ENCODE measurements at places on chromosomes 1 and 21. TPM values are rescaled to one million over a fixed set of nuclear protein-coding genes. Genes with fewer than 3 reads are reported as not detected.

SFN gene
- total RNA-seq = 4.0 TPM

SPRR2F gene
- total RNA-seq = 1.0 TPM

NCMAP gene
- 0.21 TPM for total RNA-seq

RHCE gene
- total RNA-seq = not detected

ZNF124 gene
- 35.6 TPM for total RNA-seq

FAM20B gene
- total RNA-seq = 36.6 TPM

DNA sequence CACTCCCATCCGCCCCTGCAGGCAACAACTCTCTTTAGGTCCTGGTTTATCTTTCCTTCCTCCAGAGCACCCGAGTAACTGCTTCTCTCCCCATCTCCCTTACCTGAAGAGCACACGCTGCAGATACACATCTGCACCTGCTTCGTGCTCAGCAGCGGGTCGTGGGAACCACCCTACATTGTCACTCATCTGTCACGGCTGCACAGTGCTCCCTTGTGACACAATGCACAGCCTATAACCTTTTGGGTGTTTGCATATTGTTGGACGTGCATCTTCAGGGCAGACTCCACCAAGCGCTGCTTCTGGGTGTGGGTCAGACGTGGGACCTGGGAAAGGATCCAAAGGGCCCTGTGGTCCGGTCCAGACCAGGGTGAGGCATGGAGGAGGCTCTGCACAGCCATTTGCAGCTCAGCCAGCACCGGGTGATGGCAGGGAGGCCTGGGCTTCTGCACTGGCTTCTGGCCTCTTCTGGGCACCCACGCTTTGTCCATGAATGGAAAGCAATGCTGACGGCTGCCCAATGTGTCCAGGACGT lies 42.5 kb downstream of the WDR4 start:
- DNase-seq = no peak
- H3K27ac ChIP-seq = no peak overlapping the region
- H3K4me3 ChIP-seq = no peak overlapping the region
- H3K27me3 ChIP-seq = no peaks in the 10 kb centered on the region

DNA sequence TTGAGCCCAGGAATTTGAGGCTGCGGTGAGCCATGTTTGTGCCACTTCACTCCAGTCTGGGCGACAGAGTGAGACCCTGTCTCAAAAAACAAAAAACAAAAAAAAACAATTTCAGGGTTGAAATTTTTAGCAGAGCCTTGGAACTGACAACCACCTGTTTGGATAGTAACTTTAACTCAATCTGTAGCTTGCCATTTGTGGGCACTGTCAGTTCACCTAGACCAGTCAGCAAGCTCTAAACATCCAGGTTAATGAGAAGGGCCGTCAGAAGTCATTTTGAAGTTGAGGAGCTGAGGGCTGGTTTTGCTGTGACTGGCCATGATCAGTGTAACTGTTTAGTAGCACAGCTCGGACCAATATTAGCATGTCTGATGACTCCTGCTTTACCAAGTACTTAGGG lies 8.4 kb downstream of the TRAPPC10 start:
- H3K36me3 ChIP-seq = no peaks in the 10 kb centered on the region
- peaks cover 6% of the 10 kb centered on the region for H3K4me1 ChIP-seq
- H3K27ac ChIP-seq = no peak overlapping the region

DNA sequence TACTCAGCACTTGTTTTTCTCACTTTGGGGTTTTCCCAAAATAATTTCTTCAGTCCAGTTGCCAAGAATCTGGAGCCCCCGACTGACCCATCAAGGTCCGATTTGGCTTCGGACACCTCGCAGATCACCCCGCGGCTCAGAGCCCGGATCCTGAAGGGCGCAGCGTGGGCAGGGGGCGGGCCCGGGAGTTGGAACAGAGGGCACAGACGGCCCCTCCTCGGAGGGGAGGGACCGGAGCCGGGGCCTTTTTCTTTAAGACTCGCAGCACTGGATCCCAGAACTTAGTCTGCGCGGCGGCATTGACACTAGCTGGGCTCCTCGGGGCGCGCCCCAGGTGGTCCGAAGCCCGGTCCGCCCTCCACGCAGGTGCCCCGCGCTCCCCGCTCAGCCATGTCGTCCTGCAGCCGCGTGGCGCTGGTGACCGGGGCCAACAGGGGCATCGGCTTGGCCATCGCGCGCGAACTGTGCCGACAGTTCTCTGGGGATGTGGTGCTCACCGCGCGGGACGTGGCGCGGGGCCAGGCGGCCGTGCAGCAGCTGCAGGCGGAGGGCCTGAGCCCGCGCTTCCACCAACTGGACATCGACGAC lies at the start of gene CBR3:
Gene CBR3 (plus strand): TSS at position 277 of the 588 bp plus-strand sequence. CDS start 114 bp downstream, at position 391.
- peaks cover 28% of the 10 kb centered on the region for H3K27me3 ChIP-seq
- H3K4me3 ChIP-seq = peak within 1 kb of the TSS; percentile 60
- peaks cover 11% of the 10 kb centered on the region for H3K4me1 ChIP-seq

DNA sequence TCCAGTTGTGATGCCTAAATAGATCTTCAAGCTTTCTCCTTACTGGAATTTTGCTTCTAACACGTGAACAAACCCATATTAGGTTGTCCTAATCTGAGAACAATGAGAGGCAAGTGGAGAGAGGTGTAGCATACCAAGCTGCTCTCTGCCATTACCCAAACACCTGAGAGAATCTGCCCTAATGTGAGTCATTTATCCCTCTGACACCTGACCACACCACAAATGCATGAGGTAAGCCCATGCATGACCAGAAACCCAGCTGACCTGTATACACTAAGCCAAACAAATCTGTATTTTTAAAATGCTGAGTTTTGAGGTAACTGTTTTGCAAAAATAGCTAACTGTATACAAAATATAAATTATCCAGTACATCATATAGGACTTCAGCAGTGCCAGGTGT lies 1458.1 kb upstream of the B3GALT2 start:
- DNase-seq = no peak
- no peaks in the 10 kb centered on the region for H3K4me1 ChIP-seq
- H3K4me3 ChIP-seq = no peak overlapping the region
- H3K27me3 ChIP-seq = no peaks in the 10 kb centered on the region

- peak overlapping the region; percentile 11 for H3K4me3 ChIP-seq
- no peak overlapping the region for H3K27ac ChIP-seq
- DNase-seq = no peak
- no peaks in the 10 kb centered on the region for H3K4me1 ChIP-seq
These were observed 6.7 kb upstream of the WNT2B start for GRCh38 chr1:112501810-112502641.

- no peak for DNase-seq
- no peak overlapping the region for H3K27ac ChIP-seq
- no peaks in the 10 kb centered on the region for H3K27me3 ChIP-seq
- H3K4me3 ChIP-seq = no peak overlapping the region
- H3K4me1 ChIP-seq = no peaks in the 10 kb centered on the region
These were observed 2.3 kb upstream of the CLEC20A start for GRCh38 chr1:178498896-178499675.

DNA sequence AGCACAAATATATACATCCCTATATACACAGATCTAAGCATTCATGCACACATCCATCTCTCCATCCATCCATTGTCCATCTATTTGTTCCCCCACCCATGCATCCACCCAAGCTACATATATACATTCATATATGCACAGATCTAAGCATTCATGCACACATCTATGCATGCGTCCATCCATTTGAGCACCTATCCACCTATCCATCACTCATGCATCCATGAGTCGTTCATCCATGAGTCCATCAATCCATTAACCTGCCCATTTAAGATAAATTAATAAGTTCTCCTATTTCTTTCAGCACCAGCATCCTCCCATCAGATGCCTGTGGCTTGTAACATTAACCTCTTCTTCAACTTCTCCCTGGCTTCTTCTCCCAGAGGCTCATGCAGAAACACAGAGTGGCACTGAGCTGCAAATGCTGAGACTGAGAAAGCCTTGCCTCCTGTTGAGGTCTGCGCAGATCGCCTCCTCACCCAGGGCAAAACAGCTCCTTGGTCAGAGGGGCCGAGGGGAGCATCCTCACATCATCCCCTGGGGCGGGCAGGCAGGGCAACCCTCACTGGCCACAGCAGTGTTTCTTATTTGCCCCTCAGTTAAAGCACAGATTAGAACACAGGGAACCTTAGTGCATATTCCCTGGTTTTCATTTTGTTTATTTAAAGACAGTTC lies 17.4 kb upstream of the PDE9A start:
- H3K36me3 ChIP-seq = no peaks in the 10 kb centered on the region
- H3K27me3 ChIP-seq = no peaks in the 10 kb centered on the region
- peaks cover 8% of the 10 kb centered on the region for H3K4me1 ChIP-seq

- no peaks in the 10 kb centered on the region for H3K36me3 ChIP-seq
- H3K27me3 ChIP-seq = no peaks in the 10 kb centered on the region
- no peak overlapping the region for H3K4me3 ChIP-seq
- no peak for DNase-seq
These were observed 124.7 kb downstream of the TYW3 start for GRCh38 chr1:74857676-74858075.

DNA sequence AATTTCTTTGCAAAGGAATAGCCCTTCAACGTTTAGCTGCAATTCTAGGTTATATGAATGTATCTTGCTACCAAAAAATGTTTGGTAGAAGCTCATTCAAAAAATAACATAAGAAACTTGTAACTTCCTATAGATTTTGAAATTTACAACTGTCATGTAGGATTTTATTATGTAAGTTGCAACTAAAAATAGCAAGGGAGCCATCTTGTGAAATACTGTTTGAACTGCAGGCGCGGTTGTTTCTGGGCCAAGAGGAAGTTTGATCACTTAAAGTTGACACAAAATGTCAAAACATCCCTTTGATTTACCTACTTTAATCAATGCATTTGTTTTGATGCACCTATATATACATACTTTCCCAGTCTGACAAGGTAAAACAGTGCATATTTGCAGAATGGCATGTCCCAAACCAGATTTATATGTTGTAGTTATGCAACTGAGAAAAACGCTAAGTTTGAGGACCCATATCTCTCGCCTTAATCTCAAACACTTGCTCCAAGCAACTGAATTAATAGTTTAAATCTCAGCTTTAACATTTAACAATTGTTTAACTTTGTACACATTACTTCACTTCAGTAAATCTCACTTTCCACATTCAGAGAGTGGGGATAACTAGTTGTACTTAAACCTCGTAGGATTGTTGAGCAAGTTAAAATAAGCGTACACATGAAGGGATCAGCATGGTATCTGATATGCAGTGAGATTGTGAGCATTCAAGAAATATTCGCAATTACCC lies 63.9 kb downstream of the KCNK2 start:
- no peak overlapping the region for H3K27ac ChIP-seq
- H3K4me1 ChIP-seq = no peaks in the 10 kb centered on the region
- H3K36me3 ChIP-seq = no peaks in the 10 kb centered on the region
- H3K4me3 ChIP-seq = no peak overlapping the region

DNA sequence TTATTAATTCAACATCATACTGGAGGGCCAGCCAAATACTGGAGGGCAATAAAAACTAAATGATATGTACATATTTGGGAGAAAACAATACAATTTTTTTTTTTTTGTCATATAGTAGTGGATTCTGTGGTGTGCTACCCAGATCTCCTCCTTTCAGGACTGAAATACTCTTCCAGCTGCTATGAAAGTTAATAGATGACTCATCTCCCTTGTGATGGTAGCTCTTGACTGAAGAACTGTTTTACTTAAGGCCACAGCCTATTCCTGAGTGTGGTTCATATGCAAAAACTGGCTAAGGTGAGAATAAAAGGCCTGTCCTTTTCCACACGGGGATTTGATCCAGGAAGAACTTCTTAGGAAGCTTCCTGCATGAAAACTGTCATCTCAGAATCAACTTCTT lies 307.9 kb downstream of the HLX start:
- no peaks in the 10 kb centered on the region for H3K4me1 ChIP-seq
- no peaks in the 10 kb centered on the region for H3K27me3 ChIP-seq
- H3K4me3 ChIP-seq = no peak overlapping the region
- DNase-seq = no peak
- no peak overlapping the region for H3K27ac ChIP-seq

GRCh38 chr1:212219679-212220463 lies 65.3 kb upstream of the PPP2R5A start:
- no peaks in the 10 kb centered on the region for H3K4me1 ChIP-seq
- H3K4me3 ChIP-seq = no peak overlapping the region
- DNase-seq = no peak
- H3K27ac ChIP-seq = no peak overlapping the region

GRCh38 chr1:172613294-172613693 lies 45.6 kb upstream of the FASLG start:
- no peaks in the 10 kb centered on the region for H3K4me1 ChIP-seq
- no peak overlapping the region for H3K4me3 ChIP-seq
- DNase-seq = no peak

- no peaks in the 10 kb centered on the region for H3K27me3 ChIP-seq
- no peak for DNase-seq
- peaks cover 10% of the 10 kb centered on the region for H3K4me1 ChIP-seq
- no peaks in the 10 kb centered on the region for H3K36me3 ChIP-seq
- no peak overlapping the region for H3K27ac ChIP-seq
These were observed 1.6 kb upstream of the TRIM11 start for GRCh38 chr1:228408041-228408868.

GRCh38 chr1:199020051-199020450 lies 381.2 kb downstream of the PTPRC start:
- no peaks in the 10 kb centered on the region for H3K27me3 ChIP-seq
- H3K36me3 ChIP-seq = no peaks in the 10 kb centered on the region
- no peak for DNase-seq
- no peak overlapping the region for H3K4me3 ChIP-seq

- H3K4me1 ChIP-seq = no peaks in the 10 kb centered on the region
- no peak overlapping the region for H3K4me3 ChIP-seq
- no peaks in the 10 kb centered on the region for H3K36me3 ChIP-seq
- no peak overlapping the region for H3K27ac ChIP-seq
These were observed 281.1 kb upstream of the DUSP10 start for GRCh38 chr1:222023025-222023424.

- no peaks in the 10 kb centered on the region for H3K27me3 ChIP-seq
- no peak overlapping the region for H3K4me3 ChIP-seq
- no peaks in the 10 kb centered on the region for H3K36me3 ChIP-seq
These were observed 25.9 kb upstream of the KCNA2 start for GRCh38 chr1:110631836-110632620.

DNA sequence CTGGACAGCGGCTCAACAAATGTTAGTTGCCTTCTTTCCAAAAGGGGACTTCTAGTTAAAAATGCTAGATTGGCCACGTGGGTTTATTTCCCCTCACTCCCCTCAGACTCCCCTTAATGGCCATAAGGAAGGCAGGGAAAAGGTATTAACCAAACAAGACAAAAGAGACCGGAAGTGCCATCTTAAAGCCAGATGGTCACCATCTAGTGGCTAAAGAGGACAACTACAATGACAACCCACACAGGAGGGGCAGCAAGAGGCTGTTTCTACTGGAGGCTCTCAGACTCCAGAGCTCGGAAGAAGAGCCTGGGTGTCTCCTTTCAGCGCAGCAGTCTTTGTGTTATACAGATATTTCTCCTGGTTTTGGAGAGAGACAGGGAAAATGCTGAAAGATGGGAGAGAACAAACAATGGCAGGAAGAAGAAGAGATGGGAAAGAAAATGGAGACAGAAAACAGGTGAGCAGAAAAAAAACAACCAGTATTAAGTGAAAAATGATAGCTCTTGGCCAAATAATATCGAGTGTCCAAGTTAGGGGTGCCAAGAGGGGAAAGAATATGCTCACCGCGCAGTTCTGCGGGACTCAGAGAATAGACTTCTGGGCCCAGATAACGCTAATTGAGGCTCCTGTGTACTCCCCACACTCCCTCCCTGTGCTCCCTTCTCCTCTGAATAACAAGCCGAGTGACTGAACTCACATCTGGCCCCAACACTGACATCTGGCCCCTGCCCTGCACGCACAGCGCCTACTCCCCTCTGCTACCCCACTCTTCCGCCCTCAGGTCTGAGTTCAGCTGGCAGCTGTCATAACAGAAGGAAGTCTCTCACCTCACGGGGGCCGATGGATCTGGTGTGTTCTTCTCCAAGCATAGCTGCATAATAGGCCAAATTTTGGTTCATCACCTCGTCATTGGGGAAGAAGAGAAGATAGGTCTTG lies 9.6 kb downstream of the P3H1 start:
- H3K27ac ChIP-seq = no peak overlapping the region
- DNase-seq = no peak
- H3K36me3 ChIP-seq = peaks cover 60% of the 10 kb centered on the region
- H3K4me3 ChIP-seq = no peak overlapping the region
- H3K4me1 ChIP-seq = no peaks in the 10 kb centered on the region

All from H1 (cell line).